ENCODE measurements at places on chromosomes 2 and 18.

GRCh38 chr2:111072220-111072871 lies 48.4 kb upstream of the BCL2L11 start:
- DNase-seq: peak; percentile 90

- peak; percentile 65 for DNase-seq
Measured at GRCh38 chr2:150134223-150134857, 353.1 kb downstream of the RND3 start.

DNA sequence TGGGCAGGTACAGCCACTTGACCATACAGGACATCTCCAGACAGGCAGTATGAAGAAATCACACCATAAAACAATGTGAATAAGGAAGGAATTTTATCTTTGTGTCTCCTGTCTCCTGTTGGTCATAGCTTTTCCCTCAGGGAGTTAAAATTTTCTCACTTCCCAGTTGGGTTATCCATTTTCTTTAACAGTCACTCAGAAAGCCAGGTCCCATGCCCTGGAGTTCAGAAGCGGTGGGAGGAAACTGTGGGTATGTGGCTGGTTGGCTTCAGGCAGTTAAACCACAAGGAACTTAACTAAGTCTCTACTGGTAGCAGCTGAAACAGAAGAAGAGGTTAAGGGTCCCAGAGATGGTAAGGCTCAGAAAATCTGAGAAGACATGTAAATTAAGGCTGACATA lies 6.5 kb upstream of the SMAD2 start:
- DNase-seq: no peak

- DNase-seq: no peak
Measured at GRCh38 chr18:78378403-78378802, 601.2 kb upstream of the SALL3 start.

DNA sequence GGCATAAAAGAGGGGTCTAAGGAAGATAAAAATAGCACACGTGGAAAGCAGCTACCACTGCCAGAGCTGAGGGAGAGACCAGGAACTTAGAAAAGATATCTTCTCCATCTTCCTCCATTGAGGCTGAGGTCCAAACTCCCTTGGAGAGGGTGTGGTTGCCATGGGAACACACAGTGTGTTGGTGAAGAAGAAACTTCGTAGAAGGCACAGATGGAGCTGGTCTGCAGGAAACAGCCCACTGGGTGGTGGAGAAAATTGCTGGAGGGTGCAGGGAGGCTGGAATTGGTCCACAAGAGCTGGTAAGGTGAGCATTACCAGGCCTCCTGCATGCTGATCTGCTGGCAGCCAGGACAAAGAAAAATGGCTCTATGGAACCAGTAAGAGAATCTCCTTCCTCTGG lies 191.0 kb downstream of the HRH4 start:
- DNase-seq: no peak

- no peak for DNase-seq
Measured at GRCh38 chr2:74011246-74011645, 26.5 kb downstream of the TET3 start.

DNA sequence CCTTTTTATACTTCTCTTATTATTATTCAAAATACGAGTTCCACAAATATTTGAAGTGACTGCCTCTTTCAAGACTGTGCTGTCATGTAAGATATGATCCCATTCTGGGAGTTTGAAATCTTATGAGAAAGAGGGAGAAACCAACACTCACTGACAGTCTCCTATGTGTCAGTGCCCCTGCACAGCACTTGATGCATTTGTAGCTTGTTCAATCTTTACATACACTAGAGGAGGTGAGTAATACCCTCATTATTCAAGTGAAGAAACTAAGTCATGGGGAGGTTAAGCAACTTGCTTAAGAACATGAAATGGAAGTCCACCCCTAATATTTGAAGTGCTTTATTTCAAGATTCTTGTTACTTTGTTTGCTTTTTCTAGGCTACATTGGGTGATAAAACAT lies 459.5 kb upstream of the FANCL start:
- DNase-seq: peak; percentile 3

Measured in fibroblast of lung (primary cell).